ENCODE measurements at places on chromosomes 7 and 10.
A peak's percentile ranks its signal among the peaks of the same experiment; 100 is the strongest.

DNA sequence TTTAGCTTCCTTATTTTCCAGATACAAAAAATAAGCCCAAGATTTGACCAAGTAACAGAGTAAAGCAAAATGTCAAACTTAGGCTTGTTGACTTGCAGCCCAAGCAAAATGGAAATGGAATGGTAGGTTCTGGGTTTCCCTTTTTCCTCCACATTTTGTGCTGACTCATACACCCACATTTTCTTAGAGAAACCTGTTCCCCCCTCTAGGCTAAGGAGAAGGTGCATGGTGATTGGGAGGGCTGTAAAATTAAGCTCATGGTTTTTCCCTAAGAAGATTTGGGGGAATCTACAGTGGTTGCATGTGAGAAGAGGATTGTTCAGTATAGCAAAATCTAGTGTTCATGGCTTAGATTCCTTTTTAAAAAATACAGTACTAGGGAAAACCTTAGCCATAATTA lies 127.4 kb downstream of the ARL4A start:
- DNase-seq, result no peak

DNA sequence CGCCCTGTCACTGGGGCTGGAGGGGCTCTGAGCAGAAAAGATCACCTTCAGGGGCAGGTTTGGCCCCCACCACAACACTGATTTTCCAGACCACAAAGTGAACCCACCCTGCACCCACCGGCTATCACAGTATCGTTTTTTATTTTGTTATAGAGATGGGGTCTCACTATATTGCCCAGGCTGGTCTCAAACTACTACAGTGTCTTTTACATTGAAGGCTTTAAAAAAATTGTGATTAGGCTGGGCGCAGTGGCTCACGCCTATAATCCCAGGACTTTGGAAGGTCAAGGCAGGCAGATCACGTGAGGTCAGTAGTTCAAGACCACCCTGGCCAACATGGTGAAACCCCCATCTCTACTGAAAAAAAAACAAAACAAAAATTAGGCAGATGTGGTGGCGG lies 125.1 kb downstream of the COL26A1 start:
- DNase-seq, result no peak

DNA sequence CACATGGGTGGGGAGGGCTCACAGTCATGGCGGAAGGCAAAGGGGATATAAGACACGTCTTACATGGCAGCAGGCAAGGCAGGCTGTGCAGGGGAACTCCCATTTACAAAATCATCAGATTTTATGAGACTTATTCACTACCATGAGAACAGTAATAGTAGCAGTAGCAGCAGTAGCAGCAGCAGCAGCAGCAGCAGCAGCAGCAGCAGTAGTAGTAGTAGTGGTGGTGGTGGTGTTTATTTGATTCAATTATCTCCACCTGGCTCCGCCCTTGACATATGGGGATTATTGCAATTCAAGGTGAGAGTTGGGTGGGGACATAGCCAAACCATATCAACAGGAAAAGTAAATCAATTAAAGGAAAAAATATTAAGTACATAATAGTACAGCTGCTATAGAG lies 184.7 kb downstream of the LRMDA start:
- DNase-seq, result no peak

DNA sequence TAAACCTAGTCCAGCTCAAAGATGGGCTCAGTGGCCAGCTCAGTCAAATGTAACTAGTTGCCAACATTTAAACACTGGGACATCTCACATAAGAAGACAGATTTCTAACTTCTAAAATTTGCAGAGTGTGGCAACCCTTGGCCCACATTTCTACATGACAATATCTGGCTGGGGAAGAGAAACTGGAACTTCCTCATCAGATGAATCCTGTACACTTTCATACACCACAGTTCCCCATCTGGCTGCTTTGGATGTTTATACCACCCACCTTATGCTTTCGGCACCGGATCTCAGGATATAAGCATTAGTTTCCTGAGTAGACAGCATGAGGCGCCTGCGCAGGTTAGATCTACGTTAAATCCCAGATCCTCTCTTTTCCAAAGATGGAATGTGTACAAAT lies 199.3 kb downstream of the PRKG1 start:
- no peak for DNase-seq

DNA sequence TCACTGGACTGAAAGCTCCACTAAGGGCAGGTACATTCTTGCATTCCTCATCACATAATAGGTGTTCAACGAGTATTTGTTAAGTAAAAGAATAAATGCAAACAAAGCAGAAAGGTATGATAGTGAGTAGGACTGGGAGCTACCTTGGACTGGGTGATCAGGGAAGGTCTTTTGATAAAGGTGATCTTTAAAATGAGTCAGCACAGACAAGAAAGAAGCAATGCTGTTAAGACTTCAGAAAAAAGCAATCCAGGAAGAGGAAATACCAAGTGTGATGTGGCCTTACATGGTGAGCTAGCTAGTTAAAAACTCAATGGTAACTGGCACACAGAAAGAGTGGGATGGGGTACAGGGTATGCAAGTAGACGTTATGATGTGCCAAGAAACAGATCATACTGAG lies 40.1 kb downstream of the TSPAN12 start:
- no peak for DNase-seq

DNA sequence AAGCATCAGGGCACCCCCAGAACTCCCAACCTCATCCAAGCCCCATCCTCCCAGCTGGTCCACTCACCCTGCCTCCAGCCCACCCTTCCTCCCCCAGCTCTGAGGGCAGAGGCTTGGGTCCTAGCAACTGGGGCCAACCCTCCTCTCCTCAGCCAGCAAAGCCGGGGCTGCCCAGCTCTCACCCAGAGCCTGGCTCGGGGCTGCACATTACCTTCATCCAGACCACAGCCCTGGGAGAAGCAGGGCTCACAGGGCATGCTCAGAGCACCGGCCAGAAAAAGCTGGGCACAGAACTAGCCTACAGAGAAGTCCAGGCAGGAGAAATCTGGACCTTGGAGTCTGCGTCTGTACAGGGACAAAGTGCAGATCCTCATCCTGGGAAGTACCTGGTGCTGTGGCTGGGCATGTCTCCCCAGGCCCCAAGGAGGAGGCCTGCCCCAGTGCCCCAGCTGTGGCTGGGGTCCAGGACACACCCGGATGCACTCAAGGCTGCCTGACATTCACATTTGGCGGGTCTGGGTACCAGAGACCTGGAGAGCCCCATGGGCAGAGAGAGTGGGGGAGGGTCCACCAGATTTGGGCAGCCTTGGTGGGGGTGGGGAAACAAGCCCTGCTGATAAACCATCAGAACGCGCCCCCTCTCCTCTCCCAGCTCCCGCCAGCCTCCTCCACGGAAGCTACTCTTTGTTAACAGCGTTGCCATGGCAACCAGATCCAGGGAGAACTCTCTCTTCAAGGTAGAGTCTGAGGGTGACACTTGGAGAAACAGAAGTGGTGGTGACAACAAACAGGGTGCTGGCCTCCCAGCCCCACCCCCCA lies 5.1 kb downstream of the RASGEF1A start:
- DNase-seq, result no peak

DNA sequence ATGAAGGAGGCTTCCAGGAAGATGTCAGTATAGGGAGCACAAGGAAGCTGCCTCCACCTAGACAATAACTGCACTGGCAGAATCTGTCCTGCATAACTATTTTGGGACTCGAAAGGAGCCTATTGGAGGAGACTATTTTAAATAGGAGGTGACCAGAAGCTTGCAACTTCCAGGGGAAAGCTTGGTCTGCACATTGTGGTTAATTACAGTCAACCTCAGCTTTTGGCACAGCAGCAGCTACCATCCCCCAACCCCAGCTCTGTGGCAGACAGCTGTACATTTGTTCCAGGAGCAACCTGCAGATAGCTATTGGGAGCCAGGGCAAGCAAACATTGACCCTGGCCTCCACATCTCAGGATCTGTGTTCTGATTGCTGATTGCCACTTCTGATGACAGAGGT lies 46.3 kb upstream of the NANOS1 start:
- DNase-seq, result no peak

- no peak for DNase-seq
Measured at GRCh38 chr7:112188257-112188656, 17.9 kb downstream of the DOCK4 start.

- no peak for DNase-seq
Measured at GRCh38 chr10:62728479-62728878, 76.0 kb upstream of the ADO start.

GRCh38 chr10:14617852-14618251 lies 156.8 kb downstream of the FAM107B start:
- no peak for DNase-seq

DNA sequence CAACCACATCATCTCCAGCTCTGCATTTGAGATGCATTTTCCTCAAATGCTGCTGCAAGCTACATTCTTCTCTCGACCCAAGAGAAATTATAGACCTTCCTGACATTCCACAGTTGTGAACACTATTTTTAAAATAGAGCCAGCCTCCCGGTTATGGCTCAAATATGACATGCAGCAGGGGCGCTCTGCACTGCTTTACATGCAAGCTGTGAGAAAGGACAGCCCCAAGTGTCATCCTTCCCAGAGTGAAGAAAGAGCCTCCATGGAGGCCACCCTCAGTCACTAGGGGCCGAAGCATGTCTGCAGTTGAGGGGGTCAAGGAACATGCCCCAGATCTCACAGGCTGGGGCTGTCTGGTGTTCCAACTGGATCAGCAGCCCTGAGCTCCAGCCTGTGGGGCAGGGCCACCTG lies 63.9 kb upstream of the CHST15 start:
- DNase-seq, result no peak

GRCh38 chr10:45375716-45376231 lies 1.8 kb downstream of the ALOX5 start:
- no peak for DNase-seq

GRCh38 chr7:98283127-98283886 lies 1.8 kb downstream of the BRI3 start:
- no peak for DNase-seq

GRCh38 chr7:30476459-30477145 lies 2.0 kb downstream of the NOD1 start:
- DNase-seq, result peak; percentile 81

GRCh38 chr10:123200531-123200930 lies 46.3 kb downstream of the BUB3 start:
- DNase-seq, result no peak

- DNase-seq, result no peak
Measured at GRCh38 chr7:146002008-146002407, 114.6 kb upstream of the CNTNAP2 start.

GRCh38 chr7:64509583-64509982 lies 53.3 kb downstream of the ZNF680 start:
- DNase-seq, result no peak

DNA sequence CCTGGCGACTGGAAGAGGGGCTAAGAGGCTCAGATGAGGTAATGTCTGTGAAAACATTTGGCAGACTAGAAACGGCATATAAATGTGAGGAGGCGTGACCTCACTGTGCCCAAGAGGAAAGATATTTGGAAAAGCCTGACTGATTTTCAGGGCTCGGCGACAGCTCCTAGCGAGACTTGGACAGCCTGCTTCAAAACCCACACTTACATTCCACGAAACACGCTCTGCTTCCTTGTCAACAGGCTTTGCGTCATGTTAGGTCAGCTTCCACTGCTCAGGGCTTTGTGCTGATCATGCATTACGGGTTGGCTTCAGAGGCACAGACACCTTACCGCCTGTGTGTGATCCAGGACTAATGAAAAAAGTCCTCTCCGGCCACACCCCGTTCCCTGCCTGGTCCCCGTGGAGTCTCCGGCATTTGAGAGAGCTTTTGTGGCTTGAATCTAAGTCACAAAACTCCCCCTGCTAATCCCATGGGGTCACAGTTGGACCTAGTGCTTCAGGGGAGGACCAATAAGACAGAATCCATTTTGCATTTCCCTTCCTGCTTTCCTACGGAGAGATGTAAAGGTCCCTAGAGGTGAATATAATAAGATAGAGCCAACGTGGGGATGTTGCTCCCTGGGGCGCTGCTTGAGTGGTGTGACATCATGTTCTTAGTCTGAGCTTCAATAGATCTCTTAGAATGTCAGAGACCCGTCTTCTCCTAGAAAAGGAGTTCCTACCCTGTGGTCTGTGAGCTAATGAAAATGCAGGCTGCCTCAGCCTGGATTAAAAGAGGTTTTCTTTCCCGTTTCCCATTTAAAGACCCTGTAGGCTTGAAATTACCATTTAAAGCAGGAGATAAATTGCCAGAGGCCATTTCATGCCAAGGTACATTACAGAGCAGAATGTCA lies 25.5 kb downstream of the FGFBP3 start:
- no peak for DNase-seq

DNA sequence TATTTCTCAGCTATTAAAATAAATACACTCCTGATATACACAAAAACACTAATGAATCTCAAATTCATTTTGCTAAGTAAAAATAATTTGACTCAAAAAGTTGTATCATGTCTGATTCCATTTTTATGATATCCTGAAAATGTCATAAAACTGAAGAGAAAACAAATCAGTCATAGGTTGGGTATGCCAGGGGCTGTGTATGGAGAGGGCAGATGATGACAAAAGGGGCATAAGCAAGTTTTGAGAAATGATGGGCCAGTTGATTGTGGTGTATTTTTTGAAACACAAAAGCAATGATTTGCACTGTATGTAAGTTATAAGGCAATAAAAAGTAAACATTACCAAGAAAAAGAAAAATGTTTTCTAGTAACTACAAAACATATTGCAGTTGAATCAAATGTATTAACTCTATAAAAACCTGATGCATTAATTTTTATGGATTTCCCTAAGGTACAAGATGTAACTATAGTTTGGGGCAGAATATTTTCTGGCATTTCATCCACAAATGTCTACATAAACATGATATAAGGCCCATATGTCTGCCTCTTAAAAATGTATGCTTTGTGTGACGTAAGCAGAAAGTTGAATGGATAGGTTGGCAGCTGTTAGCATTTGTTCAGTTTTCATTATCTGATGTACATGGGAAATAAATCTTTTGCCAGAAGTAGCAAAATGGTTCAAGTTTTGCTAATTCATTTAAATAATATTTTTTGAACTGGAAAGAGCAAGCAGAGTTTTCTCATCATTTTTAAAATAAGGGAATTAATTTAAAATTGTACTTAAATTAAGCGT lies 35.1 kb upstream of the ING3 start:
- DNase-seq, result no peak

DNA sequence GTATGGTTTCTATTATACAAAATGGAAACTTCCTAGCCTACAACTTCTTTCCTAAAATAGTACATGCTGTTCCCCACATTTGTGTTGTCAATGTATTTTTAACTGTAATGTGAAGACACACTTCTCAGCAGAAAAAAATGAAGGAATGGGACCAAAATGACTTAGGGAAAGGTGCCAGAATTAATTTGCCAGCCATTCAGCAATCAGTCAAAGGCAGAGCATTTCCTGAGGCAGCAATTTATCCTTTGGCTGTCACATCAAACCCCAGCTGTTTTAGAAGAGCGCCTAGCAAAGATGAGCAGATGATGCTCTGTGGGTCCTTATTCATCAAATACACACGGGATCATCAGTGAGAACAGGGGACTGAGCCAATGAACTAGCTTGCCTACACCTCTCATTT lies 592.5 kb downstream of the KCNMA1 start:
- no peak for DNase-seq

GRCh38 chr7:9709216-9709615 lies 1264.5 kb upstream of the PHF14 start:
- no peak for DNase-seq

DNA sequence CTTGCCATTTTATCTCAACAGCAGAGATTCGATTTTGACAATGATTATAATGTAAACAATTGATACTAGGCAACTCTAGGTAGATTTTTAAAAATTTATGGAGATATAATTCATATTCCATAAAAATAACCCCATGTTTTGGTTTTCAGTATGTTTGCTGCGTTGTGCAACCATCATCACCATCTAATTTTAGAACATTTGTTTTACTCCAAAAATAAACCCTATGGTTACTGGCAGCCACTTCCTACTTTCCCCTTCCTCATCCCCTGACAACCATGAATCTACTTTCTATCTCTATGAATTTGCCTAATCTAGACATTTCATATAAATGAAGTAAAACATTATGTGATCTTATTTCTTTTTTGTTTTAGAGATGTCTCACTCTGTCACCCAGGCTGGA lies 401.9 kb downstream of the THSD7A start:
- no peak for DNase-seq

GRCh38 chr7:120709972-120710320 lies 148.0 kb downstream of the TSPAN12 start:
- no peak for DNase-seq

All from NCI-H1417 treated with DMSO at 0.1 percent for 48 hours (cell line).